Right lung (tissue), 10 donors: ENCODE measurements at places on chromosomes 6 and 20. TPM values are rescaled to one million over a fixed set of nuclear protein-coding genes. Genes with fewer than 3 reads are reported as not detected.

RAD21L1 gene
- not detected for polyA plus RNA-seq

NR2E1 gene
- polyA plus RNA-seq = 0.09 TPM

PKIG gene
- polyA plus RNA-seq = 57.0 TPM

SLC29A1 gene
- 21.9 TPM for polyA plus RNA-seq

CAPN11 gene
- 0.06 TPM for polyA plus RNA-seq

KCNK15 gene
- not detected for polyA plus RNA-seq

SIRPA gene
- polyA plus RNA-seq = 12.2 TPM

PROCR gene
- polyA plus RNA-seq = 35.1 TPM

DNA sequence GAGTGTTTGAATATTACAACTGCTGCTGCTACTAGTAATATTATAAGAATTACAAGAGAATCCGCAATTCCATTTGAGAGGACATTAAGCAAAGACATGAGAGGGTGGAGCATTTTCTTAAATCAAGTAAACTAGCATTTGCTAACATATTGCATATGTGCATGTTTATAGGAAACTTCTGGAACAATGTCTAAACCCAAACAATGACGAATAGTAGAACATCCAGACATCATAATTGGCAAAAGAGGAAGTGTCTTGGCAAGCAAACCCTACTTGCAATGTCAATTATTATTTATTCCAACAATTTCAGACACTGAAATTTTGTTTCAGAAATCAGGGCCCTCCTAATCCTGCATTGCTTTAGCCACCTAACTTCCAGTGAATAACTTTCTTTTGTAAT lies 1155.3 kb upstream of the GJE1 start:
- DNase-seq = peak; percentile 53

- DNase-seq = no peak
These were observed 1.5 kb upstream of the CAPN11 start for GRCh38 chr6:44157152-44157521.

- DNase-seq = no peak
These were observed 1.7 kb upstream of the TREM2 start for GRCh38 chr6:41164551-41165120.

GRCh38 chr6:137995371-137995770 lies 111.8 kb downstream of the PERP start:
- no peak for DNase-seq

- peak; percentile 36 for DNase-seq
These were observed 13.9 kb upstream of the ATG5 start for GRCh38 chr6:106339334-106340029.

GRCh38 chr6:105363100-105363754 lies 39.7 kb downstream of the PREP start:
- DNase-seq = no peak

DNA sequence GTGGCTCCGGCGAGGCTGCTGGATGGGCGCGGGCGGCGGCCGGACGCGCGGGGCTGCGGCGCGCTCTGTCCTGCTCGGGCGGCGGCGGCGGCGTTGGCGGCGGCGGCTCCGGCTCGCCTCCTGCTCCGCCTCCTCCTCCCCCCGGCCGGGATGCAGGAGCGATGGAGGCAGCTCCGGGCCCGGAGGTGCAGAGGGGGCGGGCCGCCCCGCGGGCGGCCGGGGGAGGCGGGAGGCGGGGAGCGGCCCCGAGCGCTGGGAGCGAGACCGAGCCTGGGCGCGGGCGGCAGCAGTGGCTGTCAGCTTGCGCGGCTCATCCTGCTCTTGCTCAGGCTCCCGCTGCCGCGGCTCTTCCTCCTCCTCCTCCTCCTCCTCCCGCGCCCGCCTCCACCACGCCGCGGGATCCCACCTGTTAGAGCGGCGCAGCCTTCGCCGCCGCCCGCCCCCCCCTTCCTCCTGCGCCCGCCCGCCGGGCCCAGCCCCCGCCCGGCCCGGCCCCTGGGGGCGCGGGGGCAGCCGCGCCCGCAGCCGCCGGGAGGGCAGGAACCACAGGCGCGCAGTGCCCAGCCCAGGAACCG lies at the start of gene NOL4L:
Gene NOL4L, minus strand, starts transcription at position 323 of the 575 bp plus-strand sequence. CDS start 443 bp downstream, outside the sequence.
- no peak for DNase-seq

DNA sequence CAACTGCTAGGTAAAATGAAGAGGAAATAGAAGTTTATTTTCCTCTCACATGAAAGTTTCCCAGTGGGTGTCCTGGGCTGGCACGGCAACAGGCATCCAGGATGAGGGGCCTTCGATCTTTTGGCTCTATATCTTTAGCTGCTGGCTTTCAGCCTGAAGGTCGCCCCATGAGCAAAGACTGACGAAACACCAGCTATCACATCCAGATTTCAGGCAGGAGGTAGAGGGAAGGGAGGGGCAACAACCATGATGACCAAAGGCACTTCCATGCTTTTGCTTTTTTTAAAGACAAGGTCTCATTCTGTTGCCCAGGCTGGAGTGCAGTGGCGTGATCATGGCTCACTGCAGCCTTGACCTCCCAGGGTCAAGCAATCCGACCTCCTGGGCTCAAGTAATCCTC lies 387.9 kb downstream of the RNGTT start:
- DNase-seq = no peak

GRCh38 chr6:104973404-104973803 lies 16.5 kb downstream of the LIN28B start:
- no peak for DNase-seq

- DNase-seq = peak; percentile 73
These were observed 61.5 kb downstream of the GPX5 start for GRCh38 chr6:28586962-28587745.

- DNase-seq = no peak
These were observed 95.5 kb downstream of the EYA2 start for GRCh38 chr20:46990017-46990595.

- no peak for DNase-seq
These were observed 1.3 kb downstream of the C6orf141 start for GRCh38 chr6:49551866-49552129.

DNA sequence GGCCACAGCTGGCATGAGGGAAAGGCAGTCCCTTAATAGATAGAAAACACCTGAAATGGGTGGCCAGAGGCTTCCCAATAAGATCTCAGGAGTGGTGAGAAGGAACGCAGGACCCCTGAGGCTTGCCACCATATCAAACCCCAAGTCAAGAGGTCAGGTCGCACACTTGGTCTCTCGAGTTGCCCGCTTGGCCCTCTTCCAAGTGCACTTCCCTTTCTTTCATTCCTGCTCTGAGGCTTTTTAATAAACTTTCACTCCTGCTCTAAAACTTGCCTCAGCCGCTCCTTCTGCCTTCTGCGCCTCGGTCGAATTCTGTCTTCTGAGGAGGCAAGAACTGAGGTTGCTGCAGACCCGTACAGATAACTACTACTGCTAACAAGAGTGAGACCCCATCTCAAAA lies 64.2 kb downstream of the SLC2A10 start:
- no peak for DNase-seq

DNA sequence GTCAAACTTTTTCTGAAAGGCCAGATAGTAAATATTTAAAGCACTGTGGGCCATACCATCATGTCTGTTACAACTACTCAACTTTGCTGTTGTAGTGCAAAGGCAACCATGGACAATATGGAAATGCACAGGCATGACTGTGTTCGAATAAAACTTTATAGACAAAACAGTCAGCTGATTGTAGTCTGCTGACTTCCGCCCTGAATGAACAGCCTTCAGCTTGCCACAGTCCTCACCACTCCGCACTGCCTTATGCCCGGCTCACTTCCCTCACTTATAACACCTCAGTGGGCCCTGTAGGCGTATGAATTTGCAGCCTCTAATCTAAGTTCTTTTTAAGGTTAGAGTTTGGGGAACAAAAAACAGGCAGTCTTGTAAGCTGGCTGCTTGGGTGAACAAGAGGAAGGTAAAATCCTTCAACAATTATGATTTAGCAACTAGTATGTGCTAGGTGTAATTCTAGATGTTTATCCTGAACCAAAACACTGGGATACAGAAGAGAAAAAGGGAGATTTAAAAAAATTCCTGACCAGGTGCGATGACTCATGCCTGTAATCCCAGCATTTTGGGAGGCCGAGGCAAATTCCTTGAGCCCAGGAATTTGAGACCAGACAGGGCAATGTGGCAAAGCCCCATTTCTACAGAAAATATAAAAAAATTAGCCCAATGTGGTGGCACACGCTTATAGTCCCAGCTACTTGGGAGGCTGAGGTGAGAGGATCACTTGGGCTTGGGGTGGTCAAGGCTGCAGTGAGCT lies 6.8 kb upstream of the SLC2A10 start:
- no peak for DNase-seq

DNA sequence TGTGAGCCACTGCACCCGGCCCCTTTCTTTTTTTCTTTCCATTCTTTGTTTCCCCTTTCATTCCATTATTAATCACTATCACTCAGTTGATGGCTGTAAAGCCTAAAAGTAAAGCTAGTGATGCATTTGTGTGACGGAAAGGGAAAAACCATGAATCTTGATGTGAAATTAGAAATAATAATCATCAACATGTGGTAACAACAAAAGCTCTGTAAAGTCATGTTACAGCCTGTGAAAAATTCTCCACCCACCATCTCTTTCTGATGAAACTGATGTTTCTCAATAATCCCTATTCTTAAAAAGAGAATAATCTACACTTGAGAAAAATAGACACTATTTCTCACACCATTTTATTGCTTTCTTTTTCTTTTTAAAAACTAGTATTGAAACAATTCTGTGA lies 80.0 kb downstream of the CRYBG1 start:
- no peak for DNase-seq

DNA sequence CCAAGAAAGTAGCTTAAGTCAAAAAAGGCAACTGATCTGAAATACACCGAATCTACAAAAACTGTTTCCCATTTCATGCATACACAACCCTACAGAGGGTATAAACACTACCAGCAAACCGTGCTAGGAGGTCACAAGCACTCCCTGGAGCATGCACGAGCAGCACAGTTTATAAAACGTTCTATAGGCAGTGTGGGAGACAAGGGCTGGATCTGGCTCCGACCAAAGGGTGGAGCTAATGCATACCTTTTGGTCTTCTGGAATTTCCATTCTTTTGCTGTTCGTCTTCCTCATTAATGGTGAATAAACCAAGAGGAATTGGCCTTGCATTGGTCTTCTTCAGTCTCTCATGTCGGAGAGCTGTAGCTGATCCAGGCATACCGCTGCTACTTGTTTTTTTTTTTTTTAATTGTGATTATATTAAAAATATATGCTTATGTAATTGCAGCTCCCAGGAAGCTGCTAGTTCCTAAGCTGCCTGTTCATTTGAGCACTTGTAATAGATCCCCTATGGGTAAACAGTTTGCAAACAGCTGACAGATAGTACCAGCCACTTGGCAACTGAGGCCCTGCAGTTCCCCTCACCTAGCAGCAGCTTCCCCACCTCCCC lies 24.5 kb downstream of the MAP7 start:
- DNase-seq = no peak

DNA sequence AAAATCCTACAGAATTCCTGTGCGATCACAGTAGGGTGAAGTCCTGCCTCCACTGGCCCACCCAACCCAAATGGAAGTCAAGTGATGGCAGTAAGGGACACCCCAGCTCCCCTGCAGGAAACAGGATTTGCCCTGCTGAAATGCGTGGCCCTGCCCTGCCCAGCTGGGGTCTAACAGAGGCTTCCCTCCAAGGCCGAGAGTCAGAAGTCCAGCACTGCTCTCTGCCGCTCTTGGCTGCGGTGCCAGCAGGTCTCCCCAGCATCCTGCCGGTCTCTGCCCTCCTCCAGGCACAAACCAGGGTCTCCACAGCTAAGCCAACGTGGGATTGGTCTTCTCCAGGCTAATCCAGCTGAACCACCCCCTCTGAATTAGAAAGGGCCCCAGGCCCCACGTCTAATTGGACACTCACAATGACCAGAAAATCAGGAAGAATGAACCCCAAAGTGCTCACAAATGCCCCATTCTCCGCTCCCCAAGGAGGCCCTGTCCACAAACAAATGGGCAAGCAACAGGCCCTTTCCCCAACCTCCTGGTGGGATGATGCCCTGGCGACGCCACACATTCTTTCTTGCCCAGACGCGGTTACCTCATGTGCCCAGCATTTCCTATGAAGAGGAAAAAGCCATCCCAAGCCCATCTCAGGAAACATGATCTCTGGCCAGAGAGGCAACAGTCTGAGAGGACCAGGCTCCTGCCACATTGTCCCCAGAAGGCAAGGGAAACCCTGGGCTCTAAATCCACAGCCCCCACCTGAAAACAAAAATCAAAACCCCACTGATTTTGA lies 117.2 kb downstream of the BANF2 start:
- no peak for DNase-seq

GRCh38 chr6:14065350-14065749 lies 52.2 kb upstream of the CD83 start:
- no peak for DNase-seq
